GM23338 (cell line): ENCODE measurements at places on chromosomes 6 and 20.

DNA sequence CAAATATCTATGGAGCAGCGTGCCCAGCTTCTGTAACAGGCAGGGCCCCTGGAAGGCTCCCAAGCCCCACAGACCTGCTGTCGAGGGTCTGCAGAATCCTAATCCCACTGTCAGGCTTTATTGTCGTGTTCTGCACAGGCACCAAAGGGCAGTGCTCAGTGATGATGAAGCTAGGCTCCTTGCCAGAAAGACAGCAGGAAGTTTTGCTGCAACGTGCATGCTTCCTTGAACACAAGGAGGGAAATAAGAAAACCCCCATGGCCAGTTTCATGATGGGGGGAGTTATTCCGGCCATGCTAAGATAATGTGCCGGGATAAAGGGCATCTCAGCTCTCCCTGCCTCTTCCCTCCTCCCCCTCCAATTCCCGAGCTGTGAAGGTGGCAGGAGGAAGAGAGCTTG is 109.4 kb upstream of the KCNG1 start:
- DNase-seq: no peak

DNA sequence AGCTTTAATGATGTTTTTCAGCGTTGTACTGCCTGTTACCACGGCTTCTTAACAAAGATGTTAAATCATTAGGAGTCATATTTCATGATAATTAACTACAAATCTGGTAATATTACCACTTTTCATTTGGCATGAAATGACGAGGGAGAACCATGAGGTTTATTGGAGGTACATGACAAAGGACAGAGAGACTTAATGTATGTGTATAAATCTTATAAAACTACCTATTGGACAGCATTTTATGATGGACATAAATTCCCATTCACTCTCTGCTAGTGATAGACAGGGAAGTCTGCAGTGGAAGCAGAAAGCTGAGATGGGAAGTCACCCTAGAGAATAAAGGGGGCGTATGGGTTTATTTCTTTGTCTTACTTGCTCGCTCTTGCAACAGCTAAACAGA is 949.9 kb upstream of the FLRT3 start:
- DNase-seq: no peak

- peak; percentile 21 for DNase-seq
These were observed 31.3 kb upstream of the BMP2 start for GRCh38 chr20:6735942-6736845.

GRCh38 chr6:87923389-87924050 is 124.1 kb upstream of the SPACA1 start:
- no peak for DNase-seq

- peak; percentile 73 for DNase-seq
These were observed 802 bp downstream of the HDAC2 start for GRCh38 chr6:113969888-113970804.

DNA sequence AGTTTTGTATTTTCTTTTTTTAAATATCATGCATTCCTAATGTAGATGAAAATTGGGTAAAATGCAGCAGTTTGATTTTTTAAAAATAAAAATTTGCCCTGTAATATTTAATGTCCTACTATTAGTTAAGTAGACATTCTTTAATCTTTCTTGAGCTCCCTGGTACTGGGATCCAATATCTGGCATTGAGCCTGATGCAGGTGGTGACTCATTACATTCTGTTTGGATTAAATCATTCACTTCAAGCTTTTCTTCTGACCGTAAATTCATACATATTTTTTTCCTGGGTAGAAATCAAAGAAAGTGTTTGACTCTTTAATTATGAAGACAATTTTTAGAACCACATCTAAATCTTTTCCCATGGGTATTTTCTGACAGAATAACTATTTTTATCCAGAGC is 768.8 kb upstream of the SLC35B3 start:
- DNase-seq: no peak

DNA sequence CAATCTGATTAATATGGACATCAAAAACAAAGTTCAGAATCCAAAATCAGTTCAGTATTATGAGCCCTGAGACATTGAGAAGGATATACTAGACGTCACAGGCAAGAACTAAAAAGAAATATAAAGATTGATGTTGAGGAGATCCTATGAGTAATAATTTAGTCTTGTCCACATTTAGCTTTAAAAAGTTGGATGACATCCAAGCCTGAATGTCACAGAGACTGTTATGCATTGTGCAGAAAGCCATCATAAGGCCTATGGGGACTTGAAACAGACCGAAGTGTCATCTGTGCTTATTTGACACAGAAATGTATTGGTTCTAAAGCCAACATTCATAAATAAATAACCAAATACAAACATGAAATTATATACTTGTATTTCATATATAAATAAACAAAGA is 581.8 kb upstream of the MMS22L start:
- no peak for DNase-seq

GRCh38 chr6:73803562-73804241 is 107.7 kb downstream of the CD109 start:
- DNase-seq: peak; percentile 78

DNA sequence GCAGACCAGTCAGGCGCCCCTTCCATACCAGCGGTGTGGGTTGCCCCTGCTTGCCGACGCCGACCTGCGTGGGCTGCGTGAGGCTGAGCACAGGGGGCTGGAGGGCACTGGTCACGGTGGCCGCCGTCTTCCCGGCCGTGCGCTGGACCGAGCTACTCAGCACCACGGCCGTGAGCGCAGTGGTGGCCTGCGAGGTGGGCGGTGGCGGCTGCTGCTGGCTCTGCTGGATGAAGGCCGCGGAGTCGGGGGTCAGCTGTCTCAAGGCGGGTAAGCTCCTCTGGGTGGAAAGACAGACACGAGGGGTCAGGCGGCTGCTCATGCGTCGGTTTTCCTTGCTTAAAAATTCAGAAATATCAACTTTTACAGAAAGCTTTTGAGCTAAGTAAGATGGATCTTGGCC is 59.2 kb downstream of the TAF4 start:
- DNase-seq: no peak

- no peak for DNase-seq
These were observed 47.1 kb downstream of the HAO1 start for GRCh38 chr20:7893014-7893730.

GRCh38 chr6:136072691-136073090 is 177.4 kb downstream of the MTFR2 start:
- DNase-seq: no peak

GRCh38 chr6:49519660-49520059 is 19.9 kb downstream of the GLYATL3 start:
- DNase-seq: no peak

DNA sequence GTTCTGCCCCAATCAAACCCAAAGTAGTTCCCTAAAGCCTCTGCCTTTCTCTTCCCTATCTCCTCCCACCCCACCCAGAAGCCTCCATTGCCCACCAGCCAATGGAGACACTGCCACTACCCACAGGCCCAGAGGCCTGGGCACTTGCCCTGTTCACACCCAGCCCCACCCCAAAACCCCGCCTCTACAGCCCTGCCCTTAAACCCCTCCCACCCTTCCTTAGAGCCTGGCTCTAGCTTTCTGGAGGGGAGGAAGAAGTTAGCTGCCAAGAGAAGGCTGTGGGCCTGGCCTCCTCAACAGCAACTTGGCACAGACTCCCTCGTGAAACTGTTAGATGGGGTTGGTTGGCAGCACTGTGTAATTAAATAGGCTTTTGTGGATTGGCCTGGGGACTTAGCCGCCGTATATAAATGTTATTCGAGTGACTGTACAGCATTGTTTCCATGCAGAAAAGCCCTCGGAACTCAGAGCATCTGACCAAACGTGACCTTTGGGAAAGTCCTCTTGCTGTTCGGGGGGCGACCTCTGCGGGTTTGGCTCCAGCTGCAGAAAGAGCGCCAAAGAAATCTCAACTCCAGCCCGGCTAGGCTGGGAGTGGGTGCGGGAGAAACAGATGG is 31.4 kb downstream of the COL11A2 start:
- peak; percentile 61 for DNase-seq

DNA sequence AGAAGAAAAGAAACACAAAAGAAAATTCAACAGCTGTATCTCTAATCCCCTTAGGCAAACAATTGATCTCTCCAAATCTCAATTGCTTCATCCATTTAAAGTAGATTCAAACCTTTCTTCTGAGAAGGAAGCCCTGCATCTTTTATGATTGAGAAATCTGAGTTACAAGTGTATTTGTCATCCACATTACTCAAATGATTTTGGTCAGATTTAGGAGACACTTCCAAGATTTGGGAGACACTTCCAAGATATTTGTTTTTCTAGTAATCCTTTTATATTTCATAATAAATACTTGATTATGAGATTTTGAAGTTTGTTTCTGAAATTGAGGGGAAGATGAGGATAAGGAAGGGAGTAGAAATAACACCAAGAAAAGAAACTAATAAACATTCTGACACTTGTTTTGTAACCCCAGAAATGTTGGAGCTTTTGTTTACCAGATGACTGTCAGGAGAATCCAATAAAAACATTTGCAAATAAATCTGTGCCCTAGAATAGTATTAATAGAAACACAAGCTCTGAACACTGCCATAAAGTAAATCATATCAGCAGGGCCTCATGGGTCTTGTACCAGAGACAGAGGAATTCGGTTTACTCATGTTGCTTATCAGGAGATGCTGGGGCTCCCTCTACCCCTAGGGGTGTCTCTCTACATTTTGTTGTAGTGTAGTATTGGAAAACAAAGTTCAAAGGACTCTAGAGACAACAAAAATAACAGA is 314.3 kb upstream of the NT5E start:
- DNase-seq: no peak

GRCh38 chr20:9407805-9408421 is 106.5 kb upstream of the LAMP5 start:
- peak; percentile 79 for DNase-seq

GRCh38 chr6:7911345-7911725 is 747 bp upstream of the TXNDC5 start:
- DNase-seq: peak; percentile 25

DNA sequence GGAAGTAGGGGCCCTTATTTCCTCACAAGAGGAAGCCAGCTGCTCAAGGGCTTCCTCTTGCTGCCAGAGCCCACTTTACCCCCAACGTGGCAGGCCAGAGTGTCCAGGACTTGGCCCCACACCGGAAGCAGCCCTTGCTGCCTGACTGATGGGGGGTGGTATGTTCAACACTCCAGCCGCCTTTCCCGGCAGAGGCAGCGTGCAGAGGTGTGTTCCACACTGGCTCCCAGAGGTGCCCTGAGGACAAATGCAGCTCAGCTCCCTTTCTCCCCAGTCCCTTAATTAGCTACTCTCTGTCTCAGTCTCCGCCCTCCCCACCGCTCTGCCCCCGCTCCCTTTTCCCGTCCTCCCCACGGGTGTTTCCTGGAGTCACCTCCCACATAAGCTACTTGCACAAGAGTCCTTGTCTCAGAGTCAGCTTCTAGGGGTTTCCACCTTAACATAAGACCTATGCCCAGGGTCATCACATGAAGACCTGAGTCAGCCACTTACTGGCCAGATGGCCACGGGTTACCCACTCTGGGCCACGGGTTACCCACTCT is 61.7 kb upstream of the SHLD1 start:
- no peak for DNase-seq

GRCh38 chr20:7742479-7742878 is 197.8 kb downstream of the HAO1 start:
- DNase-seq: no peak

- DNase-seq: no peak
These were observed 32.0 kb upstream of the GJA10 start for GRCh38 chr6:89862273-89862672.

DNA sequence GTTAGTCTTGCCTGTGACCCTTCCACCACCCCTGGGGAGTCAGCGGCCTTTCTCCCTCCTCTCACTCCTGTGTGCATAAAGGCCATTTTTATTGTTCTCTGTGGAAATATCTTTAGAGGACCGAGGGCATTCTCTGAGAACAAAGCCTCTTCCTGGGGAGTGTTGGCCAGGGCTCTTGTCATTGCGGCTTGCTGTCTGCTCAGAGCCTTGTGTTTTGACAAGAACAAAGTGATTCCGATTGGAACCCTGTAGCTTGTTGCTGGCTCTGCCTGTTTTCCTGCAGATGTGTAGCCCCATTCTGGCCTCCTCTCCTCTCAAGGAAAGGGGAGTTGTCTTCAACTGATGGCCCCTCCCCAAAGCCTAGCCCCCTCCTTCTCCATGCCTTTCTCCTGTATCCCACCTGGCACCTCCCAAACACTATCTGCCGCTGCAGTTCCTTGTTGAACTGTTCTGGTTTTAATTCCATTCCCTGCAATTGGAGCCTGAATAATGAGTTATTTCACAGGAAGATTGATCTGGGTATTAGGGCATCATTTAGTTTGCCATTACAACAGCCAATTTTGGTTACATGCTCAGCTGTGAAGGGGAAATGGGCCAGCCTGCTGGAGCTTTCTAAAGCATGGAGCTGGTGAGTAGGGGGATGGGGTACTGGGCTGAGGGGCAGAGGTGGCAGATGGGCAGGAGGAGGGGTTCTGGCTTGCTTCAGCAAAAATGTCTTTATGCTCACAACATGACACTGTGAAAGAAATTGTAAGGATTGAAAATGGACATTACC is 252.5 kb downstream of the LRFN2 start:
- DNase-seq: no peak

- DNase-seq: peak; percentile 75
These were observed 428 bp downstream of the CCM2L start for GRCh38 chr20:32010666-32011065.

DNA sequence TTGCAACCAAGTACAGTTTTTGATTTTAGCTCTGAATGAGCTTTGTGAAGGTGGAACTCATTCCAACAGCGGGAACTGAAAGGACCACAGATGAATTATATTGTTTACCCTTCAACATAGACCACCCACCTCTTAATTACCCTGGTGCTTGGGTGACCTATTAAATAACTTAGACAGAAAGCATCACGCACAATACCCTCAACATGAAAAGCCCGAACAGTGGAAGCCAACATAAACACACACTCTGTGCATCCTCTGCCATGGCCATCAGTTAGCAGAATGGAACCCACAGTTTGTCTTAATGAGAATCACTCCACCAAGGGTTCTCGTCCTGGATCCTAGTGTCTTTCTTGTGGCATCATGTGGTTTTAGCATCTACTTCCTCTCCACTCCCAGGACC is 60.5 kb downstream of the FOXF2 start:
- DNase-seq: no peak

DNA sequence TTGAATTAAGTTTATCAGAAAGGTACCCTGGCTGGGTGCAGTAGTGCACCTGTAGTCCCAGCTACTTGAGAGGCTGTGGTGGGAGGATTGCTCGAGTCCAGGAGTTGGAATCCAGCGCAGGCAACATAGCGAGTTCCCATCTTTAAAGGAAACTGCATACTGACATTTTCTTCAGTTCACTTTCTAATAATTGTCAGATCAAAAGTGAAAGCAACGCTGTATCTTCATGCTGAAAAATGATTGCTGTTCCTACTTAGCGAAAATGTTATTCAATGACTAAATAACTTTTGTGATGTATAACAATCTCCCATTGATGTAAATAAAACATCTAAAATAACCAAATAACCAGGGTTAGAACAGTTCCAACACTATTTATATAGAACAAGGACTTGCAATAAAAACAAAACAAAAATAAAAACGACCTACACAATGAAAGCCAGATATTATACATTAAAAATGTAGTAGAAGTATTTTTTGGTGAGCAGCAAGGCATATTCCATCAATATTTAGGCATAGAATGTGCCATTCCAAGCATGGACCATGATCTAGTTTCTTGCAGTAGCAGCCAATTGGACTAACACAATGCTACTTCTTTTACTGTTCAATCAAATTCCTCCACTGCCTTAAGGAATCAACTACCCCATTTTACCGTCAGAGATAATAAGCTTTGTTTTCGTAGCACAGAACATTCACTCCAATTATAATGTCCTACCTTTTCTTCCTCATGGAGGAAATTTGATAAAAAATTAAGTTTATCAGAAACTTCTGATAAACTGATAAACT is 1.5 kb downstream of the LATS1 start:
- DNase-seq: no peak
